Uterus (tissue), 4 donors: ENCODE measurements at places on chromosomes 1 and 21. TPM values are rescaled to one million over a fixed set of nuclear protein-coding genes. Genes with fewer than 3 reads are reported as not detected.

Gene CD84
- total RNA-seq = 1.8 TPM

DNA sequence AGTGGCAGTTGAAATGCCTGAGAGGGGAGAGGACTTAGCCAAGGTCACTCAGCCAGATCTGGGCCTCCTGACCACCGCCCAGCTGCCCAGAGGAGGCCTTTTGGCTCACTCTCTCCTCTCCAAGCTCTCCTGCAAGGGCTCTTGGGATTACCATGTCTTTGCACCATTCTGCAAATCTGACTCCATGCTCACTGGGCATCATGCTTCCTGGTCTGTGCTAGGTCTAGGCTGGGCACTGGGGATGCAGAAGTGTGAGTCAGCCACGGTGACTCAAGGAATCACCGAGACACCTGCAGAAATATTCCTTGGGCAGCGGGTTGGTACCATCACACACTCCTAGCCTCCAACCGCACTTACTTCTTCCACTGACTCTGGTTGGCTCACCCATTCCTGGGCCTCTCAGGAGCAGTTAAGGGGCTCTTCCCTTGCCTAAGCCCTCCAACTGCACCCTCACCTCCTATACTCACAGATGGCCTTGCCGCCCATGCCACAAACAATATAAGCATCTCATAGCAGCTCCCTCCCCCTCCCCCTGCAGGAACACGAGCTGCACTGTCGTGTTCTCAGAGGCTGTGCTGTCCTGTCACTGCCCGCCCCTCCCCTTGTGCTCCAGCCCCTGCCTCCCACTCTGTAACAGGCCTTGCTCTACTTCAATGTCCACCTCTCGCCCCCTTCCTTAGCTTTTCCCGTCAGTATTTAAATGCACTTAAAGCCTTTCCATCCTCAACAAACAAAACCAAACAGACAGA lies 34.8 kb downstream of the CDCP2 start:
- DNase-seq = no peak

DNA sequence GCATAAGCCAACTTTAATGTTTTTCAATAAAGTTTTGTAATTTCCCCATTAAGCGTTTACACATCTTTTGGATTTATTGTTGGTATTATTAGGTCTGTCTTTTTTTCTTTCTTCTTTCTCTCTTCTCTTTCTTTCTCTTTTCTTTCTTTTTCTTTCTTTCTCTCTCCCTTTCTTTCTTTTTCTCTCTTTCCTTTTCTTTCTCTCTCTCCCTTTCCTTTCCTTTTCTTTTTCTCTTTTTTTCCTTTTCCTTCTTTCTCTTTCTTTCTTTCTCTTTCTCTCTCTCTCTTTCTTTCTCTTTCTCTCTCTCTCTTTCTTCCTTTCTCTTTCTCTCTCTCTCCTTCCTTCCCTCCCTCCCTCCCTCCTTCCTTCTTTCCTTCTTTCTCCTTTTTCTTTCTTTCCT lies 31.3 kb downstream of the ERRFI1 start:
- no peak for DNase-seq

Gene FAM72B
- not detected for total RNA-seq

GRCh38 chr1:22575532-22576149 lies 12.4 kb downstream of the EPHA8 start:
- DNase-seq = no peak

Gene GJA8
- total RNA-seq = not detected

DNA sequence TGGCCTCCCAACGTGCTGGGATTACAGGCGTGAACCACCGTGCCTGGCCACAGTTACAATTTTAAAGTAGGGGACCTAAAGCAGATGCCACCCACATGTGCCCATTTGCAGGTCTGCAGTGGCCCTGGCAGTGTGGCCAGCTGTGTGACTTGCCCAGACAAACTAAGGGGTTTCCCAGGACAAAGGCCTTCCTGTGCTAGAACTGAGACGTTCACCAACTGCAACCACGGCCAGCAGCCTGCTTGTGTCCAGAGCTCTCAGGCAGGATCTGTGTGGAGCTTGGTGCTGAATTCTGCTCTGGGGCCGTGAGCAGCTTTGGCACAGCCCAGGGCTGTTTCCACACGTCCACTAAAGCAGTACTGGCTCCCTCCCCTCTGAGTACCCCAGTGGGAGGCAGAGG lies 10.6 kb upstream of the PTTG1IP start:
- no peak for DNase-seq

GRCh38 chr1:228471762-228472398 lies 15.3 kb upstream of the RNF187 start:
- no peak for DNase-seq

DNA sequence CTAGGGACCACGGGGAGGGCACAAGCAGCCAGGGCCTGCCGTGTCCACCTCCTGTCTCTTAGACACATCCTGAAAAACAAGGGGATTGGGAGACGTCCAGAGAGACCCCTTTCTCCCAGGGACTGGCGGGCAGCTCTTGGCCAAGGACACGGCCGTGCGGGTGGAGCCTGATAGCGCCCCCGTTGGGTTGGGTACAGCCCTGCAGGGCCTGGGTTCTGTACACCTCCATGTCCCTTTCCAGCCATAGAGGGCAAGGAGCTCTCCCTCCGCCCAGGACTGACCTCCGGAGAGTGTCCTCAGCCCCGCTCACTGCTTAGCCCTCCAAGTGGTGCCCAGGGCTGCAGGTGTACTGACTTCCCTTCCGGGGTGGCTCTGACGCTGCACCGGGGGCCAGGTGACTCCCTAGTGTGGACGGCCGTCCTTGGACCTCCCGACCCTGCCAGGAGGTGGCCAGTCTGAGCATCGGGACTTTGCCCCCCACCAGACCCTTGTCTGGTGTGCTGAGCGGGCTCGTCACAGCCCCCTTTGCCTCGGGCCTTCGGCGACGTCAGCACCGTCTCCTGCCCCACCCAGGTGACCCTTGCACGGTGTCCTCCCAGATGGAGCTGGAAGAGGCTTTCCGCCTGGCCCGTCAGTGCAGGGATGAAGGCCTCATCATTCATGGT lies 5.8 kb downstream of the PRKCZ start:
- DNase-seq = no peak

Gene CHI3L1
- total RNA-seq = 28.2 TPM

Gene AK4
- 31.5 TPM for total RNA-seq

- DNase-seq = no peak
Measured at GRCh38 chr1:14498839-14499238, 99.6 kb upstream of the KAZN start.

DNA sequence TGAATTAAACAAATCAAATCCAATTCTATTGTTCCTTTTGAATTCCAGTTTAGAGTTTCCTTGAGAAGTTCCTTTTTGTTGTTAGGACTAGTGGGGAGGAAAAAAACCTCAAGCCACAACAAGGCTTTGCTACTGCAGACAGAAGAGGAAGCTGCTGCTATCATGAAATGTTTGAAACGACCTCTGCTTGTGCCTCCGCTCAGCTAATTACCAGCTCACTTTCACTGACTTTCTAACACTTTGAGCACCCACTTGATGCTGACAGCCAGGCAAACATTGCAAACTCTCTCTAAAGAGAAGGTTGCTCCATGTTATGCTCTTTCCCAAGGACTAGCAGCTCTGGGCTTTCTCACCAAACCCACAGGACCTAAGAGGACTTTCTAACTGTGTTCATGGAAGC lies 203.9 kb upstream of the PROX1 start:
- no peak for DNase-seq

DNA sequence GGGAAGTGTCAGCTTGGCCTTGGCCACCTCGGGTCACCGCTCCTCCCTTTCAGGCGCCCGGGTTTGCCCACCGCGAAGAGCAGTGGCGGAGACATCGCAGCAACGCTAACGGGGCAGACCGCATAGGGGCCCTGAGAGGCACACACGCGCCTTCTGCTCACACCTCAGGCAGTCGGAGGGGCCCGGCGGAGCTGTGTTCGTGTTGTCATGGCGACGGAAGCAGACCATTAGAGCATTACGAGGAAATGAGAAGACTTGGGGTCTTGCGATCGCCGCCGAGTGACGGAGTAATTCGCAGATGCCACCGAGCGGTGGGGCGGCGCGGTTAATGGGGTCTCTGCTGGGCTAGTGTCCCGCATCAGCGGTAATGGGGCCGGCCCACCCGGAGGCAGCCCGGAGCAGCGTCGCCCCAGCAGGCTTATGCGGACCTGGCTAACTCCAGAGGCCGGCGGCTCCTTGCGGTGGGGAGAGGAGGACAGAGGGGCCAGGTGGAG lies 144.1 kb downstream of the TNR start:
- no peak for DNase-seq

- DNase-seq = no peak
Measured at GRCh38 chr1:186454981-186455380, 5.9 kb downstream of the PDC start.

Gene KIF21B
- 2.0 TPM for total RNA-seq

Gene CATSPERE
- total RNA-seq = 5.5 TPM

DNA sequence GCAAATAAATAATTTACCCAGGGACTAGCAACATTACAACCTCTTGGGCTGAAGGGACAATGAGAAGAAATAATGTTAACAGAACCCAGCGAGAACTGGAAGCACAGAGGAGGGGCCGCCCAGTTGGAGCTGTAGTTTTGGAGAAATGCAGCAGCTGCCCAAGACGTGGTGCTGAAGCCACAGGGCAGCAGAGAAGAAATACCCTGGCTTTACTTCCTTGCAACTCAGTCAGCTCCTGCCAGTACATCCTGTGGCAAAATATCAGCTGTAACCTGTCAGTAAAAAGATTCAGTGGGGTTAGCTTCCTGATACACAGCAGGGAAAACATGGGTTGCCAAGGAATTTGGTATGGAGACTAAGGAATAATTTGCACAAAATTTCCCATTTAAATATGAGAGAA lies 283.6 kb upstream of the USP25 start:
- DNase-seq = no peak

GRCh38 chr1:200224315-200224714 lies 185.5 kb downstream of the ZNF281 start:
- no peak for DNase-seq

DNA sequence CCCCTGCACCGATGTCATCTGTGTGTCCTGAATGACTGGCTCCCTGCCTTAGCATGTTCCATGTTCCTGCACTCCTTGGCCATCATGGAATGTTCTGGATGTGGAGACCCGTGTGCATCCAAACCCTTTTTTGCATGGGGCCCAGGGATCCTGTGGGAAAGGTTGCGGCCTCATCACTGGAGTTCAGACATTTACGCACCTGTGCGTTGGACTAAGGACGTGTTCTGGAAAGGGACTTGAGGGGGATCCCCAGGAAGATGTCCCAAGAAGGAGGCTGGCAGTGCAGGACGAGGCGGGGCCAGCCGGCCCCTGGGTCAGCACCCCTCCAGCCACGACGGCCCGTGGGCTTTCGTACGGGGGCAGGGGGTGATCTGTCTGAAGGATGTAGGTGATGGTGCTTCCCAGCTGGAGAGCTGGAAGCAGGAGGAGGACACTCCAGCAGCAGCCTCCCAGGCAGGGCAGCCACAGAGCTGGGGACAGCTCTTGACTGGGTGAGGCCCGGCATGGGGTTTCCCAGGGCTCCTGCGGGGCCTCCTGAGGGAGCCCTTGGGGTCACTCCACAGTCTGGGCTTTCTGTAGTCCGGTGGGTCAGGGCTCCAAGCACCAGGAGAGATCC lies 67.2 kb downstream of the SCCPDH start:
- DNase-seq = no peak

Gene CD244
- total RNA-seq = 0.52 TPM

Gene SCNM1
- 29.3 TPM for total RNA-seq

Gene EXO1
- total RNA-seq = 10.0 TPM

DNA sequence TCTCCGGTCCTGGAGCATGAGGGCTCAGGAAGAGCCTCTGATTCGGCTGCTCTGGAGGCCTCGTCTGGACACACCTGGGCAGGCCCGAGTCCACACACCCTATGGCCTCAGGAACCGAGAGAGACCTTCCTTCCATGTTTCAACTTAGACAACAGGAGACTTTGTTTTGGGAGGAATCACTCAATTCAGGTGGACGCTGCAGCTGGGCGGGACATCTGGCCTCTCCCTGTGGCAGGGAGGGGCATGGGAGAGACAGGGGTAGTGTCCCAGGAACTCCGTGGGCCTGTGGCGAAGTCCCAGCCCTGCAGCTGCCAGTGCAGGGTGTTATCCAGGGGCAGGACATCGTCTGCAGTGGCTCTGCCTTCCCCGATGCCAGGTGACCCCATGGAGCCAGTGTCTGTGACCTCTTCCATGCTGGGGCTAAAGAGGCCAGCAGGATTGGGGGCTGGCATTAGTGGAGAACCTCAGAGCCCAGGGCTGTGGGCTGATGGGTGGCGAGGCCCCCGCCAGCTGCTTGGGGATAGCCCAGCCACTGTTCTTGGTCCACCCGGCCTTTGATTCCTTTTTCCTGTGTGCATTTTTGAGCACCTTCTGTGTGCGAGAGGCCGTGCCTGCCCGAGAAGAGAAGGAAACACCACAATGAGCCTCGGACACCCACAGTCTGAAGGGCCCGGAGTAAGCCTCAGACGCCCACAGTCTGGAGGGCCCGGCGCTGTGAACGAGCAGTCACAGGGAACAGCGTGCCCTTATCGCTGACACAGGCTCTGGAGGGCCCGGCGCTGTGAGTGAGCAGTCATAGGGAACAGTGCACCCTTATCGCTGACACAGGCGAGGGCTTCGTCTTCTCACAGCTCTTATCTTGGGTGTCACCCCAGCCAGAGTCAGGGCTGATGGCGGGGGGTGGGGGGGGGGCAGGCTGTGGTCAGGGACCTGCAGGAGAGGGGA lies 6.2 kb downstream of the COL18A1 start:
- DNase-seq = no peak

Gene TTC24
- not detected for total RNA-seq

Gene TRIM33
- total RNA-seq = 65.9 TPM

- DNase-seq = no peak
Measured at GRCh38 chr1:47180603-47181094, 9.2 kb downstream of the PDZK1IP1 start.

GRCh38 chr1:31790140-31790539 lies 25.7 kb downstream of the SPOCD1 start:
- peak; percentile 10 for DNase-seq

DNA sequence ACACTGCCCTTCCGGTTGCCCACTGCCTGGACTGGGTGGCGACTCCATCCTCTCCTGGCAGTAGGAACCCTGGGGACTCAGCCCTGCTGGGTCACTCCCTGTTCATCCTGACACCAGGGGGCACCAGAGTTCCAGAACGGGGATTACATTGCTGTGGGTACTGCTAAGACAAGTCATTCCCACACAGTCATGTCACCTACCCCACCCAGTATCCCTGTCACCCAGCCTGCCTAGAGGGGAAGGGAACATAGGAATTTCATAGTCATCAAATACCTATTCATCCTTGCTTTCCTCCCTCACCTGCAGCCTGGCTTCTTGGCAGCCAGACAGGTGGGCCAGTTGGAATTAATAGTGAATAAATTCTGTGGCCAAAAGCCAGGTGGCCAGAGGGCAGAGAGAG lies 9.8 kb upstream of the SFN start:
- DNase-seq = peak; percentile 81

DNA sequence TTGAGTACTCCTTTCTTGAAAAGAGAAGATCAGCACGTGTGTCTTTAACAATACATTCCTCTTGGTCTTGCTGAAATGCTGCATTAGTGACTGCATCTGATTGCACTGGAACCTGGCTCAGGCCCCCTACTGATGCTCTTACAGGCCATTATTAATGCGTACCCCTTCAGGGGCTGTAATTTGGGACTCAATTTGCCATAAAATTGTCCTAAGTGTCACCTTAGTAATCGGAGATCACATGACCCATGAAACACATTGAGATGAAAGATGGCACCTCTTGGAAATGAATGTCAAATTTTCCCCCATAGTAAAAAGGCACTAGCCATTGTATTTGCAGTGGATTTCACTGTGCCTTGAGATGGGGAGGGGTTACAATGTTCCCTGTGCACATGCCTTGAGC lies 563.3 kb downstream of the KIF26B start:
- DNase-seq = no peak
